ENCODE measurements at places on chromosomes 12 and 14. TPM values are rescaled to one million over a fixed set of nuclear protein-coding genes. Genes with fewer than 3 reads are reported as not detected.
A peak's percentile ranks its signal among the peaks of the same experiment; 100 is the strongest.

GRCh38 chr12:26338586-26339572, 143.5 kb downstream of the SSPN start:
- peak; percentile 77 for DNase-seq

- no peak for DNase-seq
Measured at GRCh38 chr12:76489737-76490136, 69.8 kb downstream of the OSBPL8 start.

DNA sequence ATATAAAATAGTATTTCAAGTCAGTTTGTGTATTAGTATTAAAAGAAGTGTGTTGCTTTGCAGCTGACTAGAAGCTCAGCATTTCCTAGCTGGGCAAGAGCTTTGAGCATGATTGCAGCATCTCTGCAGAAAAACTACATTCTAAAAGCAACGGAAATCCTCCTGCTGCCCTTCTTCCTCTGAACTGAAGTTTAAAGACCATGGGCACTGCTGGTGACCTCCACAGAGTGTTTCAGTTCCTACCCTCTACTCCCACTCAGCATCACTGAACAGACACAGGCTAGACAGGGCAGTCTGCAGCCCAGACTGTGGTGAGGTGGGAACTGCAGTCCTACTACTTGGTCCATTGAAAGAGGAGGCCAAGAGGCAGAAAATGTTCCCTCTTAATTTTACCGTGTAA, 59.0 kb downstream of the FAR2 start:
- DNase-seq: no peak

GRCh38 chr12:27095346-27095745, 13.0 kb upstream of the C12orf71 start:
- DNase-seq: no peak

DNA sequence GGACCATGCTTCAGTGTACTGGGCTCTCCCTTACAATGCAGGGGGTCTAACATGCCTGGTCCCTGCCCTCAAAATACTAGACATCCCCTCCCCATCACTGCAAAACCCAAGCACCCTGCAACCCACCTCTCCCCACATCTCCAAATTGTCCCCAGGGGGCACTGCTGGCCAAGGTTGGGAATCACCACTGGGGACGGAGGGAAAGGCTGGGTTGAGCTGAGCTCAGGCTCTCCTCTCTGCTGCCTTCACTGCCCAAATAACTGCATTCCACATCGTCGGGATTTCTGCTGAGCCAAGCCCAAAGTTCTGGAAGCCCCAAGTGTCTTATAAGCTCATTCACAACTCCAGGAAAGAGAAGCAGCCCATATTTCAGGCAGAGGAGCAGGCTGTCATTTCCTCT, 69.6 kb downstream of the NT5DC3 start:
- peak; percentile 62 for DNase-seq

- no peak for DNase-seq
Measured at GRCh38 chr12:92121826-92122225, 23.8 kb downstream of the BTG1 start.

Gene BMP4
- 1.8 TPM for total RNA-seq

Gene NFE2
- total RNA-seq: not detected

All from SJSA1 (cell line).